ENCODE measurements at places on chromosomes 13 and 19.

- no peak overlapping the region for H3K4me3 ChIP-seq
- no peaks in the 10 kb centered on the region for H3K27me3 ChIP-seq
- peak; percentile 55 for DNase-seq
- no peaks in the 10 kb centered on the region for H3K36me3 ChIP-seq
- peaks cover 7% of the 10 kb centered on the region for H3K4me1 ChIP-seq
These were observed 2.3 kb downstream of the SPACA4 start for GRCh38 chr19:48608798-48609263.

DNA sequence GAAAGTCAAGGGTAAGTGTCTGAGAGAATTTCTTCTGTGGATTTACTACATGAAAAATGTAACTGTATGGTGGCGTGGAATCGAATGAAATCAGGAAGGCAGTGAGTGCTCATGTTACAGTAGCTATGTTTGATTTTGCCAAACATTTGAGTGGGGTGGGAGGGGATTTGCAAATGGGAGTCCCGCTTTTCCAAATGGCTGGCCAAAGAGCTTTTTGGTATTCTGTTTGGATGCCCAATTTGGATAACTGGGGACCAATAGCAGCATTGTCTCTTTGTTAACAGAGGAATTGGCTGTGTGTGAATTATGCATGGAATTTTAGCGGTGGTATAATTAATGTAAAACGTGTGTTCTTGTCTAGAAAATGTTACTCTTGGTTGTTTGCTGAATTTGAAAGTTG, 17.8 kb downstream of the HNRNPM start:
- H3K27ac ChIP-seq: no peak overlapping the region
- peaks cover 100% of the 10 kb centered on the region for H3K36me3 ChIP-seq
- no peaks in the 10 kb centered on the region for H3K27me3 ChIP-seq
- no peak overlapping the region for H3K4me3 ChIP-seq
- no peaks in the 10 kb centered on the region for H3K4me1 ChIP-seq
- no peak for DNase-seq

DNA sequence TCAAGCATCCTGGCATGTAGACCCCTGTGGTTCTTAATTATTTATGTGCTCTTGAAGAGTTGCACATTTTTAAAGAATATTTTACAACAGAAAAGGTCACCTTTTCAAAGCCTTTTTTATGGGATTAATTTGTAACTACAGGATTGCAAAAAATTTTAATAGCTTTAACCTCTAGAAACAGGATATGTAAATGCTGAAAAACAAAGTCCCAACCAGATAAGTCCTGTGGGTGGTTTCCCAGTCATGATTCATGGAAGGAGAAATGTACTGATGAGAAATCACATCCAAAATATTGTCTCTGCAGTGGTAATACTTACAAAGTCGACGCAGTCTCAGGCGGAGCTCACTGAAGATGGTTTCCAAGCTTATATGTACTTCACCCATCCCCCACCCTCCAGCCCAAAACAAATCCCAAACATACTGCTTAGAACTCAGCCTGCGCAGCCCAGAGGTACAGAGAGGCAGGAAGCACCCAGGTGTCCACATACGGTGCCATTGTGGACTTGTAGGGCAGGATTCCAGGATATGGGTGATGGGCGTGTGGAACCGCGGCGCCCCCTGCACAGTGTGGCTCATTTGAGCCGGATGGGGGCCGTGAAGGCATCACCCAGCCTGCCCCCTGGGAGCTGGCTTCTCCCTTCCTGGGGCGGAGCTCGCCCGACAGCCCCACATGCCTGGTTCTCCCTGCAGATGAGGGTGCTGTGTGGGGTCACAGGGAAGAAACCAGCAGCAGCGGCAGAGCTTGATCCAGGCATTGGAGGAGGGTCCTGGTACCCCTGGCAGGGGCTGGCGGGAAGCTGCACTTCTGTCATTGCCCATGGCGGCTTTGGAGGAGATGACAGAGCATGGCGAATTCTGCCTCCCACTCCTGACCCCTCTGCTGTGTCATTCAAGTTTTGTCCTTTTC, 101.2 kb downstream of the ATP11A start:
- H3K27ac ChIP-seq: no peak overlapping the region
- H3K36me3 ChIP-seq: peaks cover 83% of the 10 kb centered on the region
- DNase-seq: no peak

DNA sequence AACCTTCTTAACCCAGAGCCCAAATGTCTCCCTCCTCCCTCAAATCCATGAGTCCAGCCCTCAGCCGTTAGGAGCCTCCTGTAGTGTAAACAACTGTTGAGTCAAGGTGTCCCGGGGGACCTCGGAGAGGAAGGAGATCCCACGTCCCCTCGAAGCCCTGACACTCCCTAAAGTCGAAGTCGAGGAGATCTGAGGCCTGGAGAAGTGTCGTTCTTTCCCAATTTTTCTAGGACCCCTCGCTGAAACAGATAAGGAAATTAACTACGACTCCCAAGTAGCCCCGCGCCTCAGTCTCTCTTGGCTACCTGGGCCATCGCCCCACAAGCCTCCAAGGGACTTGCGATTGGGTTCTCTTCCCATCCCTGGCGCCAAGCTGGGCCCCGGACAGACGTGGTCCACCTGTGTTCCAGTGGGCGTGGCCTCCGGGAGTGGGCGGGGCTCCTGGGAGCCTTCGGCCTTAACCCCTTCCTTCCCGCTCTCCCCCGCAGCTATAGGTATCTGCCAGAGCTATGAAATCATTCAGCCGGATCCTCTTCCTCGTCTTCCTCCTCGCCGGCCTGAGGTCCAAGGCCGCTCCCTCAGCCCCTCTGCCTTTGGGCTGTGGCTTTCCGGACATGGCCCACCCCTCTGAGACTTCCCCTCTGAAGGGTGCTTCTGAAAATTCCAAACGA, 869 bp downstream of the GFY start:
- peaks cover 74% of the 10 kb centered on the region for H3K27me3 ChIP-seq
- no peak overlapping the region for H3K4me3 ChIP-seq
- no peak overlapping the region for H3K27ac ChIP-seq
- no peaks in the 10 kb centered on the region for H3K36me3 ChIP-seq
- DNase-seq: no peak

DNA sequence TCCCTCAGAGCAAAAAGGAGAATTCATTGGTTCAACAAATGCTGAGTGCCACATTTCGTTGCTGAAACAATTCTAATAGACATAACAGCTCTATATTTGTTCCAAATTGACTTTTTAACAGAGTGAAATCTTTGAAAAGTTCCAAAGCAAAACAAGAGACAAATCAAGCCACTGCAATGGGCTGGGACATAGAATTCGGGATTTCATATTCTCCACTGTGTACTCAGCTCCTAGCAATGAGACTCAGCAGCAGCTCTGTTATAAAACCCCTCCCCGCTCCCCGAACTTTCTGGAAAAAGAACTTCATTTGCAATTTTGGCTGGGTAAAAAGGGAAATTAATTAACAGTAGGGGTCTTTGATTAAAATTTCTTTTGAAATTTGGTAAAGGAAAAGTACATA, 11.3 kb downstream of the RFX2 start:
- no peak for DNase-seq
- no peaks in the 10 kb centered on the region for H3K36me3 ChIP-seq
- H3K4me1 ChIP-seq: peaks cover 32% of the 10 kb centered on the region
- no peaks in the 10 kb centered on the region for H3K27me3 ChIP-seq
- H3K27ac ChIP-seq: no peak overlapping the region

- H3K4me1 ChIP-seq: no peaks in the 10 kb centered on the region
- no peak for DNase-seq
- no peak overlapping the region for H3K27ac ChIP-seq
- no peak overlapping the region for H3K4me3 ChIP-seq
- no peaks in the 10 kb centered on the region for H3K36me3 ChIP-seq
- H3K27me3 ChIP-seq: no peaks in the 10 kb centered on the region
These were observed 426.2 kb downstream of the PCDH9 start for GRCh38 chr13:66803808-66804456.

DNA sequence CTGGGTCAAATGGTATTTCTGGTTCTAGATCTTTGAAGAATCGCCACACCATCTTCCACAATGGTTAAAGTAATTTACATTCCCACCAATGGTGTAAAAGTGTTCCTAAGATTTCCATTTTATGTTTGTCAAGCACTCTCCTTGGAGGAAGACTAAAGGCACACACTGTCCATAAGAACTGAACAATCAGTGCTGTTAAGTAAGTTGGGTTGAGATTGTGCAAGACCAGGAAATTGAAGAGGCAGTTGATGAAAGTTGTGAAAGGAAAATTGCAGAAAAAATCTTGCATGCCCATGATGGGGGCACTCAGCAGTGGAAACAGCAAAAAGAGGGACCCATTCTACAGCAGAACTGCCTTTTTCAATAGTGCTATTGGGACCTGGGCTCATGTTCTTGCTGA, 323.6 kb downstream of the DLEU7 start:
- peaks cover 47% of the 10 kb centered on the region for H3K4me1 ChIP-seq
- no peaks in the 10 kb centered on the region for H3K36me3 ChIP-seq
- no peak for DNase-seq

DNA sequence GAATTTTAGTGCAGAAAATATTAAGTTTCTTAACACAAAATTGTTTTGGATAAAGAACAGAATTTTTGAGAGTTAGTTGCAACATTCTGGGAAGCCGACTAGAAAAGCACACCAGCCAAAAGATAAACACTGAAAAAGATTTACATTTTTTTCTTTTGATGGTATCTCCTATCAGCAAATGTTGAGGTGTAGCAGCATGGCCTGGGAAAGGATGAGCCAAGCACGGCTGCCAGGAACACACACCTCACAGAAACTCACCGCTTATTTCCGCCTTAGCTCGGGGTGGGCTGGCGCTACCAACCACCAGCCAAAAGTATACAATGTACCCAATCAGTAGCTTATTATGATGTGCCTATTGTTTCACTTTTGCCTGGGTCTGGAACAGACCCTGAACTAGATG, 134.7 kb downstream of the MIPEP start:
- no peak overlapping the region for H3K4me3 ChIP-seq
- no peak overlapping the region for H3K27ac ChIP-seq
- H3K27me3 ChIP-seq: no peaks in the 10 kb centered on the region

DNA sequence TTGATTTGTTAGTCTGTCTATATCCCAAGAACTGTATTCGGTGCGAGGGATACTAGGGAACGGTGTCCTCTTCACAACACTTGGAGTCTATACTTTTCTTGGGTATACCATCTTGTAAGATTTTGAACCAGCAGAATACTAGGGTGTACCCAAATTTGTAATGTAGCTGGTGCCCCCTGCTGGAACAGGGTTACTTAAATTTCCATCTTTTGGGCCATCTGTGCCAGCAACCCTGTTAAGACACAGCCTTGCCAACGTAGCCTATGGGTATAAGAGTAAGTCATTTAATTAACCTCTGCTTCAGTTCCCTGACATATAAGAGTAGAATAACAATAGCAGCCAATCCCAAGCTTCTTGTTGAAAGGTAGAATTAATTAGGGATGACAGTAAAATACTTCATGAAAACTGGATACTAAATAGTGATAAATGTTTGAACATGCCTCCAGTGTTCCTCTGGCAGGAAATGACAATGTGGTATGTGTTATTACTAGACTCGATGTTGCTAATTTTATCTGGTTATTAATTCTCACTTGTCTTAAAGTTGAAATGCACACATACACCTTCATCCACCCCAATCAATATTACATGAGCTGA, 607.6 kb downstream of the FGF9 start:
- DNase-seq: peak; percentile 11
- no peaks in the 10 kb centered on the region for H3K27me3 ChIP-seq
- H3K4me3 ChIP-seq: no peak overlapping the region
- H3K36me3 ChIP-seq: no peaks in the 10 kb centered on the region
- H3K4me1 ChIP-seq: no peaks in the 10 kb centered on the region

- H3K4me3 ChIP-seq: no peak overlapping the region
- no peaks in the 10 kb centered on the region for H3K4me1 ChIP-seq
- H3K36me3 ChIP-seq: no peaks in the 10 kb centered on the region
- no peaks in the 10 kb centered on the region for H3K27me3 ChIP-seq
These were observed 14.7 kb downstream of the LRCH1 start for GRCh38 chr13:46567671-46568070.

DNA sequence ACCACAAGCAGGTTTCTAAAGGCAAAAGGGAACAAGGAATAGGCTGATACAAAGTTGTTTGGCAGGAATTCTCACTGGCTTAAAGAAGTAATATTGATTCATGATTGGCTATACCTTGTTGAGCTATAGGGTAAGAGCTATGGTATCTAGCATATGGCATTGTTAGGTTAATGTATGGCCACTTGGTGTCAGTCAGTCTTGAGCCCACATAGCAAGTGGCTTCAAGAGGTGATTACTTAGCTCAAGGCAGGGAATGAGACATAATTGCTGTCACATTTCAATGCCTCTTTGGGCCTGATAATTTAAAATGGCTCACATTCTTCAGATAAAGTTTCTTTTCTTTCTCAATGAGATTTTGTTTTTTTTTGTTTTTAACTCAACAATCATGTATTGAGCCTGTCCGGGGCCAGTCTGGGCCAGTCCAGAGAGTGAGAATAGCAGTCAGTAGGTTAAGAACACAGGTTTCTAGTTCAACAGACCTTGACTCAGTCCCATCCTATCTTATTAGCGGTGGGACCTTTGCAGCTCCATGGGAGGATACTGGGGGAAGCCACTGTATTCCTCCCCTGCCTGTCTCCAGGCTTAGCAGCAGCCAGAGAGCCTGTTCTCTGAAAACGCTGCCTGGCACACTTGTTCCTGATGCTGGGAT, 45.8 kb upstream of the RCBTB2 start:
- no peak for DNase-seq
